ENCODE measurements at places on chromosomes 5 and 9.

GRCh38 chr9:14670718-14671117 lies 22.5 kb downstream of the ZDHHC21 start:
- DNase-seq = no peak

DNA sequence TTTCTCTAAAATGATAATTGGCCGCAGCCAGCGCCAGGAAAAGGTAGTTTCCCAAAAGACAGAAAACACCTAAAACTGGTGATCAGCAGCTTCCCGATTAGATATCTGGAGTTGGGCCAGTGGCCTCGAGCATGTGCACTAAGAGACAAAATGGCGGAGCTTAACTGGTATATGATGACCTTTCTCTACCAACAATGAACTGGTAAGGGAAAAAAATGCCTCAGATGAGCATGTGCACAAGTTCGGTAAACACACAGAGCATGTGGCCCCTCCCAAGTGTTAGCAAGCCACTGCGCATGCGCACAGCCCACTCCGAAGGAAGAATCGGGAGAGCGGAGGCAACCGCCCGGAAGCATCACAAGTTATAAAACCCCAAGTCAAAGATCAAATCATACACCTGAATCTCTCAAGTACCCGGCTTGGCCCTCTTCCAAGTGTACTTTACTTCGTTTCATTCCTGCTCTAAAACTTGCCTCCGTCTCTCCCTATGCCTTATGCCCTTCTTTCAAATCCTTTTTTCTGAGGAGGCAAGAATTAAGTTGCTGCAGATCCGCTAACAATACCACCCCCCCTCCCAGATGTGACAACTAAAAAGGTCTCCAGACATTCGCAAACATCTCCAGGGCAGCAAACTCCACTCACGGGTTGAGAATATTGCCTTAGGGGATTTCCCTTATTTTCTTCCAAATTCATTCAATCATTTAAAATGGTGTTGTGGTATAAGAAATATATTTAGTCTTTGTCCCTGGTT lies 15.0 kb upstream of the PTBP3 start:
- no peak for DNase-seq

DNA sequence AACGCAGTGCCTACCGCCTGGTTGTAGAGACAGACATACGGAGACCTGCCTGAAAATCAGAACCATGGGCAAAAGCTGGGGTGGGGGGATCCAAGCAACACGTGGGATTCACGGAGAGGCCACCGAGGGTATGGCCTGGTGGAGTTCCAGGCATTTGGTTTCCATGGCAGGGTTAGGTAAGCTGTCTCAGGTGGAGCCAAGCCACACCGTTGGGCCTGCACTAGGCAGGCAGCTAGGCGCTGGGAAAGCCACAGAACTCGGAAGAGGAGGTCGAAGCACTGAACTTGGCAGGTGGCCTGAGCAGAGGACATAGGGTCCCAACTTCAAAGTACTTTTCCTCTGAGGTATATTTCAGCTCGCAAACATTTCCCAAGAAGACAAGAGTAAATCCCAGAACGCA lies 111.6 kb downstream of the ISL1 start:
- DNase-seq = no peak

DNA sequence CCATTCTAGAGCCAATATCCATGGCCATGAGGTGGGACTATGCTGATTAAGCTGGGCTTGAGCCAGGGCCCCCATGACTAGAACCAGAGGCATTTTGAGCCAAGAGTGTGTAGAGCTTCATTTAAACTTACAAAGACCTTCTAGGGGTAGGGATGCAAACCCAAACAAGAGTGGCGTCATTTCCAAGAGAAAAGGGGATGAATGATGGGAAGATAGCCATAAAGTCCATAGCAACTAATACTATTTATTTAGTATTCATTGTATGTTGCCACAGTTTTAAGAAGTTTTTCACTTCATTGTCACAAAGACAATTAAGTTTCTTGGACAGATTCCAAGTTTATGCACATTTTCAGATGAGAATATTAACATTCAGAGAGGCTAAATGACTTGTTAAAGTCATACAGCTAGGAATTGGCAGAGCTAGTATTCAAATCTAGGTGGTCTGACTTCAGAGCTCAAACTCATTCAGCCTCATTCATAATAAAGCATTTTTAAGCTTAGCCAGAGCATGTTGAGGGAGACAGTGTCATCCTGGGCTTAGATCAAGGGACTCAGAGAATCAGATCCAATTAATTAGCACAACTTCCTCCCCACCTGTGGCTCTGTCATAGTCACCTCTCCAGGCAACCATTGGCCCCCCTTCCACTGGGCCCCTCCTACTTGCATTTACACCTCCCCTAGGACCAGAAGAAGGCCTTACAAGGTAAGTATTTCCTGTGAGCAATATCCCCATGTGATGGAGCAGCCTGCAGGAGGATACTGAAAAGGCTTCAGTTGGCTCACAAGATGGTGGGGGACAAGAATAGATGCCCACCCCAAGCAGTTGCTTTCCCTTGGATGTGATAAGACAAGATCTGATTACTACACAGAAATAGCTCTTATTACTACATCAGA lies 95.0 kb upstream of the PCSK1 start:
- DNase-seq = no peak
